ENCODE measurements at places on chromosomes 3 and 15.

GRCh38 chr3:9068051-9068450, 104.8 kb upstream of the RAD18 start:
- DNase-seq = no peak

- DNase-seq = peak; percentile 0
Observed at GRCh38 chr3:162052636-162053035, 556.0 kb downstream of the OTOL1 start.

- no peak for DNase-seq
Observed at GRCh38 chr3:75329476-75330097, 334.5 kb upstream of the FRG2C start.

DNA sequence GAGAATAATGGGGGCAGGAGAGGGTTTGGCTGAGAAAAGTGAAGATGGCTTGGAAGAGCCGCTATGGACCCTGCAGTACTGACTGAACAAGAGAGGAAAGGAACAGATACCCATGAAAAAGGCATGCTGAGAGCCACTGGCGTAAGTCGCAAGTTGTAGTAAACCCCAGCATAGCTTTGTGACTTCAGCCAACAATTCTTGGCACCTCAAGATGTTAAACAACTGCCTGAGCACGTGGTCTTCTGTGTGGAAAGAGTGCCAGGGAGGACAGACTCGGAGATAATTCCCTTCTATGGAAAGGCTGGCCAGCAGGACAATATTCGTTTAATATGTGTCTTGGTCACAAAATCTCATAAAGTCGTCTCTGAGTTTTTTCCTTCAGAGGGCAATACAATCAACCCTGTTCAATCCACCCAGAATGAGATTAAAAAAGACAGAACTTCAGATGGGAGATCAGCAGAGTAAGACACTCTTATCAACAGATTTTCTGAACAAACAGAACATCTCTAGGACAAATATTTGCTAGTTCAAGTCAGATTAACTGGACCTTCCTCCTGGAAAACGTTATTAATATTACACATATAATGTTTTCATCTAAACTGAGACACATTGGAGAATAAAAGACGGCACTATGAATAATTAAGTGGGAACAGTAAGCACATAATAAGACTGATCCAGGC, 49.2 kb downstream of the NEK10 start:
- no peak for DNase-seq

DNA sequence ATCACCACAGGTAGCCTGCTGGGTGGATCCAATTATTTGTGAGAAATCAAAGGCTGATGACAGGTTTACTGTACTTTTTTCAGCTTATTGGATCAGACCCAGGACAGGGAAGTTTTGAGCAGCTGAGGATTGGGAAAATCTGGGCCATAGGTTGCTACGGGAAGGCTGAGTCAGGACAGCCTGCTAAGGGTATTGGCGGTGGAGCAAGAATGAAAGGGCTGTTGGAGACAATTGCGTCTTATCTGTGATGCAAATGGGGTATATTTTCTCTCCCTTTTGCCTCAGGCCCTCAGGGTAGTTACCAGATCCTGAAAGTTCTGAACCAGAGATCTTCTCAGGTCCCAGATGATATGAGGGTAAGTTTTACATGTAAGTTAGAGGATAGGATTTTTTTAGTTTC, 317.7 kb downstream of the EDEM1 start:
- no peak for DNase-seq

DNA sequence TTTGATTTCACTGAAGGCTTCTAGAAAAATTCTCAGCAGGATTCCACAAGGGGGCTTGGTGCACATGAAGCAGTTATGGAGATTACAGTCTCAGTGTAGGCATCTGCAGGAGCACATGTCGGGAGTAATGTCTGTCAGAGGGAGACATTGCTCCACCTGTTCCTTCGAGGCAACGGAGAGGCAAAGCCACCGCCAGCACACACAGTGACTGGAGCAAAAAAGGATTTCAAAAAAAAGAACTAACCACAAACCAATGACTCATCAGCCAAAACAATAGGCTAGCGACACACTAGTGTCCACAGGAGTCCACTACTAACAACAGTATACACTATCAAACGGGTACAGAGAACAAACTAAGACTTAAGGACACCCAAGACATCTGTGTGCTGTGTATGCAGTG, 68.9 kb downstream of the NPTN start:
- DNase-seq = no peak

DNA sequence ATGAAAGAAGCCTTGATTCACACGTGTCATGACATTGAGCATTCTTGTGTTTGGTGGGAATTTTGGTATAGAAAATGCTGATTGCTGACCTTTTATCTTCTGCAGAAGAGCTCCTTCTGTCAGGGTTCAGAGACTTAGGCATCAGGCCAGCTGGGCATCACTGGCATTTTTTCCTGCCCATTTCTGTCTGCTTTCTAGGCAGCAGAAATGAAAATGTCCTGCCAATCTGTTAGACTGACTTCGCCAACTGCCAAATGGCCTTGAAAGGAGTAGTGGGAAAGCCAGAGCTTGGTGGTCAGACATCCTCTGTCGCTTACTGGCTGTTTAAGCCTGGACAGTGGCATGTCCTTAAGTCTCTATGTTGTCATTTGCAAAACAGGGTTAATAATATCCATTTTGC, 57.4 kb downstream of the EEFSEC start:
- no peak for DNase-seq

DNA sequence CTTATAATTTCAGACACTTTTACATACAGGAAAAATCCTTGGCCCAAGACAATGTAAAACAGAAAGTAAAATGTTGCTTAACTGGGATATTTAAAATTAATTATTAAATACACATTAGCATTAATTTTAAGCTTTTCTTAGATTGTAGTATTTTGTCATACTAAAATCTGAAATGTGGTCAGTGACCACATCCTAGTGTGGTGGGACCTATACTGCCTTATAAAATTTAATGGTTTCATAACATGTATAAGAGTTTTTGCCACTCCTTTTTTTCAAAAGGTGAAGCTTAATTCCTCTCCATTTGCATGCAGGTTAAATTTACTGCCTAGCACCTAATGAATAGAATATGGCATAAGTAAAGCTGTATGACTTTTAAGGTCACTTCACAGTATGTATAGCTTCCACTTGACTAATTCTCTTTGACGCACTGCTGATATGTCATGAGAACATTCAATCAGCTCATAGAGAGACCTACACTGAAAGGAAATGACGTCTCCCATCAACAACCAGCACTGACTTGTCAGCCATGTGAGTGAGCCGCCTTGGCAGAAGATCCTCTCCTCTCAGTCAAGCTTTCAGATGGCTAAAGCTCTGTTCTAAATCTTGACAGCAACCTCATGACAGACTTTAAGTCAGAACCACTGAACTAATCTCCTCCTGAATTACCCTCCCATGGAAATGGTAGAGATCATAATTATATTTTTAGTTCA, 847.8 kb downstream of the SI start:
- DNase-seq = no peak

- no peak for DNase-seq
Observed at GRCh38 chr3:62556121-62556815, 182.9 kb upstream of the FEZF2 start.

- peak; percentile 94 for DNase-seq
Observed at GRCh38 chr15:74053941-74054529, 28.3 kb downstream of the GOLGA6A start.

GRCh38 chr3:183381179-183381578, 47.2 kb downstream of the MCF2L2 start:
- DNase-seq = no peak

- peak; percentile 57 for DNase-seq
Observed at GRCh38 chr3:123518892-123519485, 65.9 kb downstream of the HACD2 start.

DNA sequence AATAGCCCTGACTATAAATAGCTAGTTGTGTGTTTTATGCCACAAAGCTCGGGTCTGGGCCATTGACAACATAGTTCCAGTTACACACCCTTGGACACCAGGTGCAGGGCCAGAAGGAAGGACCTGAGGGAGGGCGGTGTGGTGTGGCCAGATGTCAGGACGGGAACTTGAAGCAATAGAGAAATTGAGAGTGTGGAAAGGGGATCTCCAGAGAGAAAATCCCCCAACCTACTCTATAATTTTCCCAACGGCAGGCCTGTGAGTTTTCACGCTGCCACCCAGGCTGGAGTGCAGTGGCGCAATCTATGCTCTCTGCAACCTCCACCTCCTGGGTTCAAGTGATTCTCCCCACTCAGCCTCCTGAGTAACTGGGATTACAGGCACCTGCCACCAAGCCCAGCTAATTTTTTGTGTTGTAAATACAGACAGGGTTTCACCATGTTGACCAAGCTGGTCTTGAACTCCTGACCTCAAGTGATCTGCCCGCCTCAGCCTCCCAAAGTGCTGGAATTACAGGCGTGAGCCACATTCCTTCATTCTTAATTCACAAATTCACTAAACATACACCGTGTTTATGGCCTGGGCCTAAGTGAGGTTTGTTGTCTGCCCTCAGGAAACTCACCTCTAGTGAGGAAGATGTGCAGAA, 70.8 kb upstream of the KLF13 start:
- DNase-seq = peak; percentile 19

DNA sequence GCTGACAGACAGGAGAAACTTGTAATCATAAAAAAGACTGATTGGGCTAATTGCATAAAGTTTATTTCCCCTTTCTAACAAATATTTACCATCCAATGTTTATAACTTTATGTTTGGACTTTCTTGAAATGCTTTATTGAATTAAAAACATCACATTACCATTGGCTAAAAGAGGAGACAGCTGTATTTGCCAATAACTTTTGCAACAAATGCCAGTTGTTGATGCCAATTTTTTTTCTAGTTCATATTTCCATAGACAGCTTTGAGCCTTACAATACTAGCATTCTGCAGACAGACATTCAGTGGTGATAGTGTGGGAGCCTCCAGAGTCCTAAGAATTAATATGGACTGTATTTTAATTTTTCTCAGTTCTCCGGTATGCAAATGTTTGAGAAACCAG, 198.4 kb downstream of the ADAMTS17 start:
- no peak for DNase-seq

DNA sequence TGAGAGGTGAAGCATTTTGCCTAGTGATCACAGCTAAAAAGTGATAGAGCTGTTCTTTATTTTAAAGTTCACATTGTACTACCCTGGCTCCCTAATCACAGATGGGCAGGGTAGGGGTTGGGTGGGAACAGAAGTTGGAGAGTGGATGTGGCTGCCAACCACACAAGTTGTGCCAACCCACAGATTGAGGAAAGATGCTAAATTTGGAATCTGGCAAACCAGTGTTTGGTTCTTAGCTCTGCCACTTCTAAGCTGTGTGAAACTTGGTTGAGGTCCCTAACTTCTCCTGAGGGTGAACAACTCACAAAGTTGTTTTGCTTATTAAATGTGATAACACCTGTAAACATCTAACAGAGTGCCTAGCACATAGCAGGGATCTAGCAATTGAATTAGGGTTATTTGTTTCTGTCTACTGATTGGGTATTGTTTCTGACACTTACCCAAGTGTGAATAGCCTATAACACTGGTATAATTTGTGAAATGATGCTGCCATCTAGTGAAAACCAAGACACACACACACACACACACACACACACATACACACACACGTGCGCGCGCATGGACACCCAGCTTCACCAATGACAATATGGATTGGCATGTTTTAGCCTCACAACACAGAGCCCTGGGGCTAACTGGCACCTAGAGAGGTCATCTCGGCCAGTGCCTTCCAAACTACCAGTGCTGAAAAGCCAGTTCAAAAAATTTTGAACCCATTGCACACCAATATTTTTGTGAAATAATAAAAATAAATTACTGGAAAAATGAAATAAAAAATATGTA, 25.3 kb downstream of the ADGRG7 start:
- DNase-seq = no peak

DNA sequence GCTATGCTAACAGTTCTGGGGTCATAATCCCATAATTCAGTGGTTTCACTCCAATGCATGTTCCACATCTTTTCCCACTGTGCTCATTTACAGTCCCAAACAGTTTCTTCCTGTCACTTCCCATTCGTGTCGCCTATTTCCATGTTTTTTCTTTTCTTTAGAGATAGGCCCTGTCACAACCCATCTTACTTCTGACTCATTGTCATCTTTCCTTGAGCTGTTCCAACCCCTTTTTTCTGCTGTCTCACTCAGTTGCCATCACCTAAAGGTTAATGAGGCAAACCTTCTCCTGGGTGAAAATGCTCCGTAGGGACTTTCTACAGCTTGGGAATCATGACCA, 814.5 kb downstream of the VGLL3 start:
- DNase-seq = no peak

- DNase-seq = peak; percentile 87
Observed at GRCh38 chr15:70875001-70875782, 17.0 kb downstream of the THAP10 start.

- DNase-seq = no peak
Observed at GRCh38 chr3:182500289-182500688, 293.0 kb upstream of the ATP11B start.

DNA sequence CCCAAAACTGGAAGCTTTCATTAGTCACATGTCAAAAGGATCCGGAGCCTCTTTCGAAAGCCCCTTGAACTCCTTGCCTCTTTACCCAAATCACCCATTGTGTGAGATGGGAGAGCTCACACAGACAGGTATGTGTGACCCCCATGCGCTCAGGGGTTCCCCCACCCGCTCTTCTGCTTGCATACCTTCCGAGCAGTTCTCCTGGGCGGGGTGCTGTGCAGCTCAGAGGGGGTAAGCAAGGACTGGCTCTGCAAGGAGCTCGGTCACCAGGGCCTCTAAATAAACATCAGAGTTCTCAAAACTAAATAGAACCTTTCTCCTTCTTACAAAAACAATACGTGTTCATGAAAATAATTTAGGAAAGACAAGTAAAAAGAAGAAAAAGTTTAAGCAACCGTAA, 55.7 kb downstream of the PXYLP1 start:
- no peak for DNase-seq

- peak; percentile 90 for DNase-seq
Observed at GRCh38 chr3:52190294-52191074, 7.5 kb upstream of the ALAS1 start.

DNA sequence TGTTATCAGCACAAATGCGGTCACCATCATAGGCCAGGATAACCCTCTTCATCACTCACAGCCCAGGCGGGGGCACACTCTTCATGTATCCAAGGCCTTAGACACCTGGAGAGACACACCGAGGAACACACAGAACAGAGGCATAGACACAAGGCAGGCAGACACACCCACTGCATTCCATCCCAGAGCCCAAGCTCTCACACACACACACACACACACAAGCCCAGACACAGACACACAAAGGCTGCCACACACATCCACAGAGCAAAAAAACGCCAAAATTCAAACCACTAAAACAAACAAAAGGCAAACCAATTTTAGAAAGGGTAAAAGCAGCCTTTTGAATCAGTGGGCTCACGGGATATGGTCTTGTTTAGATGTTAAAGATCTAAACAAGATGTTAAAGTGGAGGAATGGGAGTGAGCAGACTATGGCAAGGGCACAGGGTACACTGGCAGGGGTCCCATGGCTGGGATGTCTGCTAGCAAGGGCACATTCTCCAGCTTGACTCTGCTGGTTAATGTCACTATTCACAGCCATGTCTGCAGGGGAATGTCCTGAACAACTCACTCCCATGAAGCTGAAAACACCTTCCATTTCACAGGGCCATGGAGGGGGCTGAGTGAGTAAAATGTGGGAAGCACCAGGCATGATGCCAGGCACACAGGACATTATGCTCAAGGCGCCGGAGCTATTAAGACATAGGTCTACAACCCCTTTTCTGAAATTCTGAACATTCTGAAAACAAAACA, 14.9 kb upstream of the CRABP1 start:
- no peak for DNase-seq

- DNase-seq = no peak
Observed at GRCh38 chr3:102457644-102458043, 22.8 kb downstream of the ZPLD1 start.

GRCh38 chr15:68412218-68412617, 19.7 kb downstream of the ITGA11 start:
- DNase-seq = peak; percentile 65

- DNase-seq = no peak
Observed at GRCh38 chr3:118272991-118273390, 761.7 kb downstream of the IGSF11 start.

- DNase-seq = no peak
Observed at GRCh38 chr15:99704444-99704838, 28.8 kb downstream of the LYSMD4 start.
